ENCODE measurements at places on chromosomes 12 and 14.

- DNase-seq, result no peak
These were observed 13.3 kb upstream of the ANAPC5 start for GRCh38 chr12:121365416-121366062.

- DNase-seq, result no peak
These were observed 166.7 kb downstream of the RAD51B start for GRCh38 chr14:67986131-67986841.

DNA sequence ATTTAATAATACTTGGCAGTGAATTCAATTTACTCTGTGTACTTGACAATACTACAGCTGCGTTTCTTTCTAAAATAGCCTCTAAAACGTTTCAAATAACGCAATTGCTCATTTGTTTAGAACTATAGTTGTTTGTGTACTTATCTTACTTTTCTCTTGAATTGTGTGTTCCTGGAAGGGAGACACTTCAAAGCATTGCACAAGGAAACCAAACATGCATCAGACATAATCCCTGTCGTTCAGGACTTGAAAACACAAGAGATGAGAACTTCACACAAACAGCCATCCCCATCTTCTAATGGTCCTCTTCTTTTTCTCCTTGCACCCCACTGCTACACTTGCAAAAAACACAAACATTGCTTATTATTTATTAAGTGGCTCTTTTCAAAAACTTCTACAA lies 38.5 kb downstream of the PTGER2 start:
- no peak for DNase-seq

GRCh38 chr12:17239874-17240273 lies 633.9 kb upstream of the LMO3 start:
- DNase-seq, result no peak

DNA sequence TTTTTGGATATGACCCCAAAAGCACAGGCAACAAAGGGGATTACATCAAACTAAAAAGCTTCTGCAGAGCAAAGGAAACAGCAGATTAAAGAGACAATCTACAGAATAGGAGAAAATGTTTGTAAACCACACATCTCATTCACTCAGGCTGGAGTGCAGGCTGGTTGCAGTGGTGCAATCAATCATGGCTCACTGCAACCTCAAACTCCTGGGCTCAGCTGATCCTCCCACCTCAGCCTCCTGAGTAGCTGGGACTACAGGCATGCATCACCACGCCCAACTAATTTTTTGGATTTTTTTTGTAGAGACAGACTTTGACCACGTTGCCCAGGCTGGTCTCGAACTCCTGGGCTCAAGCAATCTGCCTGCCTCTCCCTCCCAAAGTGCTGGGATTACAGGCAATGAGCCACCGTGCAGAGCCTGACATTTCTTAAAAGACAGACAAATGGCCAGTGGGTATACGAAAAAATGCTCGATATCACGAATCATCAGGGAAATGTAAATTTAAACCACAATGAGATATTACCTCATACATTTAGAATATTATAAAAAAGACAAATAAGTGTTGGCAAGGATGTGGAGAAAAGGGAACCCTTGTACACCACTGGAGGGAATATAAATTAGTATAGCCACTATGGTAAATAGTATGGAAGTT lies 9.8 kb downstream of the NCKAP5L start:
- no peak for DNase-seq

DNA sequence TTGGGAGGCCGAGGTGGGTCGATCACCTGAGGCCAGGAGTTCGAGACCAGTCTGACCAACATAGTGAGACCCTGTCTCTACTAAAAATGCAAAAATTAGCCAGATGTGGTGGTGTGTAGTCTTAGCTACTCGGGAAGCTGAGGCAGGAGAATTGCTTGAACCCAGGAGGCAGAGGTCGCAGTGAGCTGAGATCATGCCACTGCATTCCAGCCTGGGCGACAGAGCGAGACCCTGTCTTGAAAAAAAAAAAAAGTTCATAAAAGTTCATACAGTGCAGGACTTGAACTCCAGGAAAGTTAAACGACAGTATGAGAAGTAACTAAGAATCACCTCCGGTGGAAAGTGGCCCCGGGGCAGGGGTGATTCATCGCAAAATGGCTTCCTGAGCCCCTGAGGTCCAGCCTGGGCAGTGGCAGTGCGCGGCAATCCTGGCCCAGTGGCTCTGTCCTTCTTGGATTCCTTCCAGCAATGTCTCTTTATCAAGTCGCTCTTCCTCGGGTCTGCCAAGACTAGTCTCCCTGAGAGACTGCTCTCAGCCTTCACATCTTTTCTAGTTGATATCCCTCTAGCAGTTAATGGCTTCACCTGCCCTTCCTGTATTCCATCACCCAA lies 16.7 kb upstream of the MAP1LC3B2 start:
- DNase-seq, result no peak

DNA sequence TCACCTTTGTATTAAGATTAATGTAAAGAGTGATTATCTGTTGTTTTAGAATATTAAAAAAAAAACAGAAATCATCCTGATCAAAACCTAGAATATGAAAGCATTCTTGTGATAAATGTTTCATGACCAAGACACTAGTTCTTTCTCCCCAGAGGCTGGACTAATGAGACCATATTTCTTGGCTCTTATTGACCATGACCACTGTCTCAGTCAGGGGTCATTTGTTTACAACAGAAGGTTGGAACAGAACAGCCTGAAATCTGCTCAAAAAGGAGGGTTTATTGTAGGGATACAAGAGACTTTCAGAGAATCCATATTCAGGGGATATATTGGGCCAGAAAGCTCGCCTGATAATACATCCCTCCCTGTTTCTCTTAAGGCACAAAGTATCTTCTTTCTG lies 87.7 kb downstream of the TMEM30B start:
- DNase-seq, result no peak

- DNase-seq, result no peak
These were observed 43.0 kb downstream of the MAP1LC3B2 start for GRCh38 chr12:116601933-116602810.

Measured in kidney epithelial cell (primary cell).